Activated B cell treated with CpG ODN at 0.5 μM for 24 hours (primary cell): ENCODE measurements at places on chromosomes 1 and 21. TPM values are rescaled to one million over a fixed set of nuclear protein-coding genes. Genes with fewer than 3 reads are reported as not detected.

DNA sequence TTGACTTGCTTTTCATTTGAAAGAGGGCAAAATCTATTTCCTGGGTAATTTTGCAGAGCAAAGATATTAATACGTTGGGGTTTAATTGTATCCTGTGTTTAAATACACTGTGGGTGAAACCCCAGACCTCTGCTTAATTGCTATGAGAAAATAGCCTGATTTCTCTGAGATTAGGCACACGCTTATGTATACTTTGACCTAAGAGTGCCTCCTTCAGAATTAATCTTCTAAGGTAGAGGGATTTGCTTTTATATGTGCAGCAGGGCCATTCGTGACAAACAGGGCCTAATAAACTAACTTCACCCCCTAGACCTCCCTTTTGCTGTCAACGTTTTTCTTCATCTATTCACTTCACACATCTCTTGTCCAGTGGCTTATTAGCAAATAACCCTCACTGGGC, 216.9 kb upstream of the ADGRL2 start:
- H3K36me3 ChIP-seq, result no peaks in the 10 kb centered on the region
- H3K4me3 ChIP-seq, result no peak overlapping the region
- H3K4me1 ChIP-seq, result no peaks in the 10 kb centered on the region
- no peaks in the 10 kb centered on the region for H3K27me3 ChIP-seq

BNIPL gene
- total RNA-seq, result 1.00 and 1.2 TPM in 2 replicates

DNA sequence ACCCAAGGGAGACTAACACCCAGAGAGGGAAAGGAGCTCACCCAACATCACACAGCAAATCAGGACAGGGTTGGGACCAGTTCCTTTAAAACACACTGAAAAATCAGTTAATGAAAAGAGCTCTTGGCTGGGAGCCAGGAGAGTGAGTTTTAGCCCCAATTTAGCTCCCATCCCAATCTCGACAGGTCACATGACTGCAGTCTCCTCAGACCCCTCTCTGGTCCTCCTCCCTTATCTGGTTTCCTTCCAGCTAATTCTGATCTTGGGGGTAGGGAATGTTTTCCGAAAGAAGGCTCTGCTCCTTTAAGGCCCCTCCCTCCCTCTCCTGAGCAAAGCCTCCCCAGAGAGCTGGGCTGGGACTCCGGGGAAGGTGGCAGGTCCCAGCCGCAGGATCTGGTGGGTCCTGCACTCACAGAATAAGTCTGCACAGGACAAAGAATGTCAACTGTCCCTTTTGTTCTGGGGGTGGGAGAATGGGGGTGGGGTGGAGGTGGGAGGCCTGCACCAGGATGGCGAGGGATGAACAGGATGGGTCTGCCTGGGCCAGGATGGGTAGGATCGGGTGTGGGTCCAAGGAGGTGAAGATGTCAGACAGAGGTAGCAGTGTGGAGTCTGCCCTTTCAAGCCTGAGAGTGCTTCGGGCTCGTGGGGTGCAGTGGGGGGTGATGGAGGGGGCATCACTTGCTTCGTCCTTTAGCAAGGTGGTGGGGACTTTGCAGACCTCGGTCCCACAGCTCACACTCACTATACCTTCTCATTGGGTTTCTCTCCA, 57.3 kb upstream of the SSBP3 start:
- H3K27me3 ChIP-seq, result peaks cover 3% of the 10 kb centered on the region
- no peaks in the 10 kb centered on the region for H3K36me3 ChIP-seq

DNA sequence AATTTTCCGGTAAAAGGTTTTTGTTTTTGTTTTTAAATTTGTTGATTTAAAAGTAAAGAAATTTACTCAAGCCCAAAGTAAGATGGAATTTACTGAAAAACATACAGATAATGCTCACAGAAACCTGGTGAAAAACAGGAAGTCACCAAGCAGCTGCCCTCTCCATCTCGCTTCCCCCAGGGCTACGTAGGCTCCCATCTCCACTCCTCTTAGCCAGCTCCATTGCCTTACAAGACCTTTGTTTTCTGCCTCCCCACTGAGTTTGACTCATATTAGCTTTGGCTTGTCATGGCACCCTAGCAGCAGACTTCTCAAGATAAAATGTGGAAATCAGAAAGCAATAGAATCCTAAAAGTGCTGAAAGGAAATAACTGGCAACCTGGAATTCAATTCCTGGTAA, 57.9 kb downstream of the PHTF1 start:
- no peak for DNase-seq
- no peaks in the 10 kb centered on the region for H3K27me3 ChIP-seq
- H3K36me3 ChIP-seq, result peaks cover 34% of the 10 kb centered on the region
- H3K4me1 ChIP-seq, result peaks cover 20% of the 10 kb centered on the region

DNA sequence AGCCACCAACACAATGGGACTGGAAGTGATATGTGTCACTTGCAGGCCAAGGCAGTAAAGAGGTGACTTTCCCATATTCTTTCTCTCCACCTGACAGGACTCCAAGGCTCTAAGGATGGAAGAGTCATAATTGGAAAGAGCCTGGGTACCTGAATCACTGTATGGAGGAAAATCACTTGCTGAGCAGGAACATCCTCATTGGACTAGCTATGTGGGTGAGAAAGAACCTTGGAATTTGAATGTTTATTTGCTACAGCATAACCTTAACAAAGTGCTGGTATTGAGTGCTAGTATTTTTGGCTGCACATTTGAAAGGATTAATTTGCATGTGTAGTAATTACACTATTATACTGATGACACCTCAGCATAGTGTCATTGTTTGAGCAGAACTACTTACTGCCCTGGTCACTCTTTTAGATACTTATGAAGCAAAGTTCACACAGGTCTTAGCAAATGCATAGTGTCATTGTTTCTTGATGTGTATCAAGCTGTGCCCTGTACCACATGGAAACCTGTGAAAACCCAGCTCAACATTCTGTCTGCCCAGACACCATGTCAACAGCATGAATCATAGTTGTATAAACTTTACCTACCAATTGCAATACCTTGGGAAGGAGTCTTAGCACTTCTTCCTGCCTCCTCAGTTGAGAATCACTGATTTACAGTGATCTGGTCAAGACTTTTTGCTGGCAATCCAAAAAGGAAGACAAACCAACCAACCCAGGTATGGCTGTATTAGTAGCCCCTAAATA, 5.1 kb upstream of the S100A10 start:
- no peak overlapping the region for H3K4me3 ChIP-seq
- DNase-seq, result no peak
- no peaks in the 10 kb centered on the region for H3K36me3 ChIP-seq

DNA sequence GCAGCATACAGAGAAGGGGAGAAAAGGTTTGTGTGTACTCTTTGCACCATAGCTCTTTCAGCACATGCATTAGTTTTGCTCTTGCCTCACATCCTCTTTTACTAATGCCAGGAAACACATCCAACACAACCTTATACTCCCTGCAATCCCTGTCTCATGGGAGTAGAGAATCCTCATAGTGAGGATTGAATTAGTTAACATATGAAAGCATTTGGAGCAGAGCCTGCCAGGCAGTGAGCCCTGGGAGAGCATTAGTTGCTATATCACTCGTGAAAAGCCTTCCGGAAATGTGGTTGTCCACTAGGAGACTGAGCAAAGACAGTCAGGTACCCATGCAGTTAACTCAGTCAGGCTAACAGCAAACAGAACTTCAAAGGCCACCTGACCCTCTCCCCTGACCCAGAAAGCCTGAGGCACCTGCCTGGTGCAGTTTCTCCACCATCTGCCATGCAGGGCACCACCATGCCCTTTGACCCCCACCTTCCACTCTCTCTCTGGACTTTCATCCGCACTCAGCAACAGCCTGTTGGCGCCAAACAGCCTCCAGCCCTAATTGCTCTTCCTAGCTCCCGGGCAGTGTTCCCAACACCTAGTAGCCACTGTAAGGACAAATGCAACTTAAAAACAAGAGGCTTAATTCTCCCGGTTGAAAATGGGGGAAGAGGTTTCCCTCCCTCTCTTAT, 14.9 kb upstream of the AGT start:
- H3K27ac ChIP-seq, result no peak overlapping the region
- peaks cover 5% of the 10 kb centered on the region for H3K27me3 ChIP-seq
- no peaks in the 10 kb centered on the region for H3K4me1 ChIP-seq
- H3K36me3 ChIP-seq, result no peaks in the 10 kb centered on the region
- H3K4me3 ChIP-seq, result no peak overlapping the region

GRCh38 chr1:175922254-175922881, 179.0 kb upstream of the TNR start:
- no peaks in the 10 kb centered on the region for H3K4me1 ChIP-seq
- H3K4me3 ChIP-seq, result no peak overlapping the region
- no peaks in the 10 kb centered on the region for H3K27me3 ChIP-seq
- no peak overlapping the region for H3K27ac ChIP-seq

GRCh38 chr1:204479387-204480136, 15.0 kb downstream of the PIK3C2B start:
- H3K36me3 ChIP-seq, result peaks cover 38% of the 10 kb centered on the region
- H3K27ac ChIP-seq, result peak overlapping the region; percentile 98
- H3K4me1 ChIP-seq, result peaks cover 98% of the 10 kb centered on the region
- H3K4me3 ChIP-seq, result peak overlapping the region; percentile 29
- DNase-seq, result no peak

USH2A gene
- total RNA-seq, result not detected in 2 replicates

TNFRSF9 gene
- 2.2 and 2.5 TPM in 2 replicates for total RNA-seq

DNA sequence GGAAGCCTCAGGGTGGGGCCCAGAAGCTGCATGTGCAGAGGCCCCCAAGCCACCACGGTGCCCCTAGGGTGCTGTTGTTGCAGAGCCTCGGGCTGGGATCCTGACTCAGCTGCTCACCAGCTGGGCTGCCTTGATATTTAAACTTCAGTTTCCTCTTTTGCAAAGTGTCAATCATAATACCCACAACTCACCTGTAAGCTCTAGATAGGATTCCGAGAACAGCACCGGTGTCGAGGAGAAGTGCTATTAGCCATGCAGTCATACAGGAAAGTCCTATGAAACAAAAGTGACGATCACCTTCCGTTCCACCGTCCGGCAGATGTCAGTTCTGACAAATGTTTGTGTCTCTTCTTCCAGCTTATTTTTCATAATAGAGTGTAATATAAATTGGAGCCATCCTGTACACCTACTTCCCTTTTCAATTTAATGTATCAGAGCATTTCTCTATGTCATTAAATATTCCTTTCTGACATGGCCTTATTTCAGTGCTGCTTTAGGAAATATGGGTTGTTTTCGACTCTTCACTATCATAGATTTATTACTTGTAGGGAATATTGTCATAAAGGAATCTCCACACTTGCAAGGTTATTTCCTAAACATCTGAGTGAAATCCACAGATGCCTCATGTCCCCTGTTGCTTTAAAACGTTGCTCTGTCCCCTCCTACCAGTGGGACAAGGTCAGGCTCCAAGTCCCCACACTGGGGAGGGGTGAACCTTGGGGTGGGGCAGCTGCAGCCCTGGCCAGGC, 100.8 kb downstream of the SIK1 start:
- H3K27me3 ChIP-seq, result no peaks in the 10 kb centered on the region
- H3K4me1 ChIP-seq, result peaks cover 16% of the 10 kb centered on the region
- no peak overlapping the region for H3K27ac ChIP-seq

GRCh38 chr1:243268751-243269460, 13.1 kb downstream of the SDCCAG8 start:
- peaks cover 25% of the 10 kb centered on the region for H3K36me3 ChIP-seq
- no peaks in the 10 kb centered on the region for H3K27me3 ChIP-seq
- H3K4me3 ChIP-seq, result peak overlapping the region; percentile 73
- peak overlapping the region; percentile 65 for H3K27ac ChIP-seq

SETDB1 gene
- 101 and 105 TPM in 2 replicates for total RNA-seq

- H3K36me3 ChIP-seq, result no peaks in the 10 kb centered on the region
Observed at GRCh38 chr1:167482184-167482583, 36.1 kb downstream of the CD247 start.

GRCh38 chr21:45078877-45079281, 4.5 kb downstream of the ADARB1 start:
- H3K4me1 ChIP-seq, result peaks cover 58% of the 10 kb centered on the region
- H3K27me3 ChIP-seq, result no peaks in the 10 kb centered on the region
- H3K36me3 ChIP-seq, result peaks cover 14% of the 10 kb centered on the region
- no peak for DNase-seq

DNA sequence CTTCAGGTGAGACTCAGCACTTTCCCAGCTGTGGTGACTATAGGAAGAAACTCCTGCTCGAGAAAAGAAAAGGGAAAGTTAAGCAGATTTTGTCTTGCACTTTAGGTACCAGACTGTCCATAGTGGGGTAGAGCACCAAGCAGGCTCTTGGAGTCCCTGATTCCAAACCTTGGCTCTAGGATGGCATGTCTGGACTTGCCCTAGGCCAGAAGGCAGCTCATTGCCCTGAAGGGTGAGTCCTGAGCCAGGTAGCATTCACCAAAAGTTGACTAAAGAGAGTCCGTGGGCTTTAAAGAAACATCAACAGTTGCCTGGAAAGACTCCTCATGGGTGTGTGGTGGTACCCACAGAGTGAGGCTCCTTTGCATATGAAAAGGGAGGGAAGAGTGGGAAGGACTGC, 145.2 kb upstream of the SNX7 start:
- no peak overlapping the region for H3K4me3 ChIP-seq
- no peaks in the 10 kb centered on the region for H3K4me1 ChIP-seq
- no peak for DNase-seq
- H3K27me3 ChIP-seq, result no peaks in the 10 kb centered on the region
- no peaks in the 10 kb centered on the region for H3K36me3 ChIP-seq

GRCh38 chr1:29270929-29271521, 34.7 kb downstream of the PTPRU start:
- DNase-seq, result no peak
- H3K4me1 ChIP-seq, result no peaks in the 10 kb centered on the region
- H3K4me3 ChIP-seq, result no peak overlapping the region
- no peak overlapping the region for H3K27ac ChIP-seq
- peaks cover 52% of the 10 kb centered on the region for H3K27me3 ChIP-seq

WNT3A gene
- total RNA-seq, result not detected in 2 replicates

- no peak overlapping the region for H3K4me3 ChIP-seq
- H3K4me1 ChIP-seq, result no peaks in the 10 kb centered on the region
- H3K27me3 ChIP-seq, result no peaks in the 10 kb centered on the region
Observed at GRCh38 chr1:67888216-67889106, 55.2 kb upstream of the GNG12 start.

LHX8 gene
- not detected in 2 replicates for total RNA-seq

DNA sequence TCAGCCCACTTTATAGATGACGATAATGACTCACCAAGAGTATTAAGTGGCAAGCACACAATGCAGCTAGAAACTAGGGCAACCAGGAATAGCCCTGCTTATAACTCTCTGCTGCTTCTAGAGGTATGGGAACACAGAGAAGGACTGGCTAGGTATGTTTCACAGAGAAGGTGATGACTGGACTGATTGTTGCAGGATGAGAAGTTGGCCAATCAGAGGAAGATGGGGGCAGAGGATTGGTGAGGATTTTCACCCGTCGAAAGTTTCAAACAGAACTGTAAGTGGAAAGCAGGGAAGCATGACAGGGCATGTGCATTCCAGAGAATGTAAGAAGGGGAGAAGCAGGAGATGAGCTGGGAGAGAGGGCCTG, 222.4 kb upstream of the JUN start:
- no peak for DNase-seq
- peak overlapping the region; percentile 9 for H3K4me3 ChIP-seq
- H3K36me3 ChIP-seq, result no peaks in the 10 kb centered on the region
- H3K27me3 ChIP-seq, result no peaks in the 10 kb centered on the region
- H3K27ac ChIP-seq, result peak overlapping the region; percentile 90

GRCh38 chr1:66494482-66494881, 39.5 kb upstream of the SGIP1 start:
- no peak for DNase-seq
- H3K27me3 ChIP-seq, result no peaks in the 10 kb centered on the region
- H3K36me3 ChIP-seq, result no peaks in the 10 kb centered on the region
- H3K4me3 ChIP-seq, result no peak overlapping the region
- H3K27ac ChIP-seq, result no peak overlapping the region
- H3K4me1 ChIP-seq, result peaks cover 5% of the 10 kb centered on the region

GRCh38 chr1:43704838-43705237, 2.5 kb upstream of the ST3GAL3 start:
- H3K36me3 ChIP-seq, result peaks cover 52% of the 10 kb centered on the region
- peaks cover 33% of the 10 kb centered on the region for H3K4me1 ChIP-seq

- no peaks in the 10 kb centered on the region for H3K36me3 ChIP-seq
- no peak overlapping the region for H3K4me3 ChIP-seq
- H3K27me3 ChIP-seq, result peaks cover 2% of the 10 kb centered on the region
- H3K4me1 ChIP-seq, result no peaks in the 10 kb centered on the region
Observed at GRCh38 chr1:23673086-23673813, 18.4 kb upstream of the RPL11 start.

GRCh38 chr1:200535605-200536004, 84.9 kb downstream of the KIF14 start:
- no peaks in the 10 kb centered on the region for H3K4me1 ChIP-seq
- peaks cover 7% of the 10 kb centered on the region for H3K27me3 ChIP-seq

SLC35E2B gene
- 47.6 and 54.7 TPM in 2 replicates for total RNA-seq
